Spleen (tissue), 13 donors: ENCODE measurements at places on chromosomes 13 and 19. TPM values are rescaled to one million over a fixed set of nuclear protein-coding genes. Genes with fewer than 3 reads are reported as not detected.

The PSG4 gene
- not detected for polyA plus RNA-seq

The FXYD1 gene
- 17.8 TPM for polyA plus RNA-seq

The TSHZ3 gene
- 1.3 TPM for polyA plus RNA-seq

The SF3A2 gene
- 37.7 TPM for polyA plus RNA-seq

The PTH2 gene
- not detected for polyA plus RNA-seq

The ERICH4 gene
- polyA plus RNA-seq = not detected

The LGI4 gene
- 2.5 TPM for polyA plus RNA-seq
